Kasumi-1 (cell line): ENCODE measurements at places on chromosomes 7 and 10.

GRCh38 chr10:124025152-124025551, 68.2 kb downstream of the CHST15 start:
- no peak for DNase-seq

DNA sequence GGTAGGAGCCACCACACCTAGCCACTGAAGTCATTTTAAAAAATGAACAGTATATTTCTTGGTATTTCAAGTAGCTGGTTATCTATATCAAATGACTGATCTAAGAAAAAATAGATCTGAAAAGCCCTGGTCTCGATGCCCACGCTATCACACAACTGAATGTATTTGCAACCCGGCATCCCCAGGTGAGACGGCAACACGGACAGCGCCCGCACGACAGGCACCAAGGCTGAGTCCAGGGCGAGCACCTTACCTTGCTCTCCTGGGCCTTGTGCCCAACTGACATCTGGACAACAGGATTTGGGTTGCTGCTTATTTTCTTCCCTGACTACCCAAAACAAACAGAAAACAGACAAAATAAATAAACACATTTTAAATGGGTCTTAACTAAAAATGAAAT, 44.8 kb upstream of the NCAPG2 start:
- no peak for DNase-seq

DNA sequence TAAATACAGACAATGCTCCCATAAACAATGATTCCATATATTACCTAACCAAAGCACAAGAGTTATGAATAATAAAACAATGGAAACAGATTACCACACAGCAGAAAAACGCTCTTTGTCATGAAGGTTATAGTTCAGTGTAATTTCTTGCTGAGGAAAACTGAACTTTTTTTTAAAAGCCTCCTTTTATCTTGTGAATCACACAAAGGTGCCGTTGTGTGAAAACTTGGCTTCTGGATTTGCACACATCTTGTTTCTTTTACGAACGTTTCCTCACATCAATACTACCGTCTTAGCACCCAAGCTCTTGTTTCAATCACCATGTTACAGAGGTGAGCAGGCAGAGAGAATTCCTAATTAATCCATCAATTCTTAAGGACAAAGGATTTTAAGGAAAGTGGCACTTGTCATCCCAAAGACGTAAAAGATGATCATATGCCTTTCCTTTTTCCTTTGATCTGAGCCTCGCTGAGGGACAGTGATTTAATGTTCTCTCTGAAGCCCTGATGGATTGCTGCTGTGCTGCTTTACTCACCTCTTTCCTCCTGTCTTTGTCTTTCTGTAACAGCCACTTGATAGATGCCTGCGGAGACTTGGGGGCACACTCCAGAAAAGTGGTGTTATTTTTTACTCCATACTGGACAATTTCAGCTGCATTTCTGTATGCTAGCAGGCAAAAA, 110.1 kb downstream of the CD36 start:
- no peak for DNase-seq

- DNase-seq: peak; percentile 58
Observed at GRCh38 chr7:137932881-137933269, 69.0 kb downstream of the CREB3L2 start.

DNA sequence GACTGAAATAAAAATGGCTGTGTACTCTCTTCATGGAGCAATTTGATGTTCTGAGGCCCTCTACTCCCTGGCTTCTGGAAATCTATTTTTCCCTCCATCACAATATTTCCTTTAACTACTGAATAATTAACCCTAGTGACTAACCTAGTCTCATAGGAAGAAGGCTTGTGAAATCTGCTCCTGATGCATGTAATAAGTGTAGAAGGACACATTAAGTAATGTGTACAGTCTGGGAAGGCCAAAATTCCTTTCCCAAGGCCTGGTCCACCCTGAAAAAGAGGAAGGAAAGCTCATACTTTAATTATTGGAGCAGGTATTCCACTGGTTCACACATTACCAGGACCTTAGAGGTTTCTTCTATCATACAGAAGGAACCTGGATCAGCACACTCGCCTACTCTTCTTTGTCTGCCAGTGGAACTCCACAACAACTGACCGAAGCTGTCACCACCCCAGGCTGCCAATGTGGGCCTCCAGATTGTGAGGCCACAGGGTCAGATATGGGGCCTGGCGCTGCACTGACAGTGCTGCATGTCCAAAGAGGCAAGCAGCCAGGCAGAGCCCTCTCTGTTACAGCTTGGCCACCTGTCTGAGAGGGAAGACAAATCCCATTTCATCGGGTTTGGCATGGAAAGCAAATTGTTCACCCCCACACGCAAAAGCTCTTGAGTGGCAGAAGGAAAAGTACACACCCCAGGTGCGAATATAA, 54.4 kb upstream of the FAM133B start:
- DNase-seq: no peak

DNA sequence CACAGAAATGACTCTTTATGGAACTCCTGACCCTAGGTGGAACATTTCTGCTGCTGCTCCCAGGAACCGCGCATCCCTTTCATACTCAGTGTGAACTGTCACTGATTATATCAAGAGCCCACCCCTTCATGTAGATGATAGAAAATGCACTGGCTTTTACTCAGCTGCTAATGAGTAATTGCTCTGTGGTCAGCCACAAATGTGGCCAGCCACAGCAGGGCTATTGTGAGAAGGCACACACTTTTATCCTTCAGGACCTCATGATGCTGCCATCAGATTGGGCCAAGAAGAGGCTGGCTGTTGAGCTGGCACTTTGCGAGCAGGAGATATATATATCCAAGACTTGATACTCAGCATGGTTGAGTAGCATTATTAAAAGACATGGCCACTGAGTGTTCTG, 124.7 kb downstream of the CFAP58 start:
- no peak for DNase-seq

DNA sequence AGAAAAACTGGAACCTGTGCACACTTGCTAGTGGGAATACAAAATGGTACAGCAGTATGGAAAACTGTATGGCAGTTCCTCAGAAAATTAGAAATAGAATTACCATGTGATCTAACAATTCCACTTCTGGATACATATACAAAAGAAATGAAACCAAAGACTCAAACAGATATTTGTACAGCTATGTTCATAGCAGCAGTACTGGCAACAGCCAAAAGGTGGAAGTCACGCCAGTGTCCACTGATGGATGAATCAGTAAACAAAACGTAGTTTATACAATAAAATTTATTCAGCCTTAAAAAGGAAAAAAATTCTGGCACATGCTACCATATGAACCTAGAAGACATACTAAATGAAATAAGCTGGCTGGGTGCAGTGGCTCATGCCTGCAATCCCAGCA, 23.0 kb downstream of the IDE start:
- no peak for DNase-seq

DNA sequence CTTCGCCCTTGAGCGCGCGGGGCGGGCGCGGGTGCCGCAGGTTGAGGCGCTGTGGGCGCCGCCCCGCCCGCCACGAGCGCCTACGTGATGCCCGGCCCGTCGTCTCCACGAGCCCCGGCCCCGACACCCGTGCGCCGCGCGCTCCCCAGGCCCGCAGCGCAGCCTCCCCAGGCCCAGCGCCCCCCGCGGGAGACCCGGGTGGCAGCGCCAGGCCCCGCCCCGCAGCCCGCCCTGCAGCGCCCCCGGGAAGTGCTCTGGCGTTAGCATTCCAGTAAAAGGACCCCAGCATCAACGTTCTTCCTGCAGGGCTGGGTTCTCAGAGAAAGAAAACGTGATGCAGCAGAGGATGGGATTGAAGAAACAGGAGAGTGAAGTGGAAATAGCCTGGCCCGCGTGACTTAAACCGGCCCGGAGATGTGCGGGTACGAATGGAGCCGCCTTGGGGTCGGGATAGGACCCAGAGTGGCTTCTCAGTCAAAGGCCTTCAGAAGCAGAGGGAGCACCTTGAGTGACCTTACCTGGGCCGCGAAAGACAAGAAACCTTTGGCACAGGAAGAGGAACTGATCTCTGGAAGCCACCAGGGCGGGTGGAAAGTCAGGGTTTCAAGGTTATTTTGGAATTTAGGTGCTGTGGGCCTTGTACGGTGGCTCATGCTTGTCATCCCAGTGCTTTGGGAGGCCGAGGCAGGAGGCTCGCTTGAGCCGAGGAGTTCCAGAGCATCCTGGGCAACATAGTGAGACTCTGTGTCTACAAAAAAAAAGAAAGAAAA, 1.8 kb downstream of the PFKP start:
- peak; percentile 33 for DNase-seq

DNA sequence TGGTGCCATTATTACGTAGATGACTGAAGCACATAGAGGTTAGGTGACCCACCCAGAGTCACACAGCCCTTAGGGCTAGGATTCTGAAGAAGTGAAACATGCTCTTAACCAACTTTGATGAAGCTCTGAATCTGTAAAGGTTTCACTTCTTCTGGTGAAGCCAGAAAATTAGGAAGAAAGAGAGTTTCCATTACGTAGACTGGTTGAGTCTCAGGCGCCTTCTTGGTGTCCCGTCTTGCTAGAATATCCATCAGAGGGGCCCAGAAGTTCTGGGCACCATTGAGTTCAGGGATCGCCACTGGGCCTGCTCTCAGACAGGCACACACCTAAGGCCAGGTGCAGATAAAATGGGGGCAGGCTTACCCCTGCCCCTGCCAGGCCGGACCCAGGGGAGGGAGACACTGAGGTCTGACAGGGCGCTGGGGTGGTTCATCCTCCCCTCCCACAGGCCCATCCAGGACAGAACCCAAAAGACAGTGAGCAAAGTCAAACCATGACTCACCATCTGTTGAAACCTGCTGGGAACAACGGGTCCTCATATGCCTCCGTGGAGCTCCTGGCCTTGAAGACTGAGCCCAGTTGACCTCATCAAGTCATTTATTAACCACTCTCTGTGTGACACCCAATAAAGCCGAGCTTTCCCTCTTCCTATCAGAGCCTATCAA, 33.2 kb downstream of the DRGX start:
- DNase-seq: no peak

DNA sequence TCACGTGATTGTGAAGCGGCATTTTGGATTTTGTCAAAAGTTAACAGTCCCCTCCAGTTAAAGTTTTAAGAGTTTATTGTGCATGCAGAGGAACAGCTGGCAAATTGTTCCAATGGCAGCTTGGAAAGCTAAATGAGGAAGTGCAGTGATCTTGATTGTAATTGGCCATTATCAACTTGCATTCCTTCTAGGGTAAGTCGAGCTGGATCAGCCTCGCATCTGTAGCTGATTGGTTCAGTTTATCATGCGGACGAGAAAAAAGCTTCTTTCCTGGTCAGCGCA, 566 bp downstream of the ZNF789 start:
- DNase-seq: peak; percentile 93

GRCh38 chr10:48670978-48671913, 13.4 kb upstream of the WDFY4 start:
- DNase-seq: no peak
